ENCODE measurements at places on chromosomes 3 and 15.

DNA sequence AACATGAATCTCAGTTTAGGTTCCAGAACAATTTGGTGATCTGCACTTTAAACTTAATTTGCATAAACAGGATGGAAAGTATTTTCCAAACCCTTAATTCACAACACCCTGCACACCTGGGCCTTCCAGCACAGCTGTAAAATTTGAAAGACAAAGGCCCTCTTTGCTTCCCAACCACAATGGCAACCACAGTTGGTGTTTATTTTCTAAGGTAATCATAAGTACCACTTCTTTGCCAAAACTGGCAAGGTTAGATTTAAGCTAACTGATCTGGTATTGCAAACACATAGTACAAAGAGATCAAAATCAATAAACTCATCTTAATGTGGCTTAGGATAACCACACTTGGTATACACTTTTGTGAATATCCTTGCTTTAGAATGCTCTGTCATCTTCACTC is 4.1 kb downstream of the LRIG1 start:
- no peak for DNase-seq

- no peak for DNase-seq
Measured at GRCh38 chr15:88215066-88215648, 41.4 kb downstream of the NTRK3 start.

DNA sequence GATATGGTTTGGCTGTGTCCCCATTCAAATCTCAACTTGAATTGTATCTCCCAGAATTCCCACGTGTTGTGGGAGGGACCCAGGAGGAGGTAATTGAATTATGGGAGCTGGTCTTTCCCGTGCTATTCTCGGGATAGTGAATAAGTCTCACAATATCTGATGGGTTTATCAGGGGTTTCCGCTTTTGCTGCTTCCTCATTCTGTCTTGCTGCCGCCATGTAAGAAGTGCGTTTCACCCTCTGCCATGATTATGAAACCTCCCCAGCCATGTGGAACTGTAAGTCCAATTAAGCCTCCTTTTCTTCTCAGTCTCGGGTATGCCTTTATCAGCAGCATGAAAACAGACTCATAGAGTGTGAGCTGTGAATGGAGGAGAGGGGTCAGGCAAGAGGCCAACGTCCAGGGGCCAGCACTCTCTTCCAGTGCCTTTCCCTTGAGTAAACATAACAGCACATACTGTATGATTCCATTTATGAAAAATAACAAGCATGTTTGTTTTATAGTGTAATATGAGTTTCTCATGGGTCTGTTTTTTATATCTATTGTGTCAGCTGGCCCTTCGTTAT is 16.3 kb upstream of the LCTL start:
- DNase-seq, result no peak

GRCh38 chr15:20356911-20357480 is 184.6 kb downstream of the GOLGA6L6 start:
- DNase-seq, result no peak

GRCh38 chr3:119288669-119289403 is 5.3 kb upstream of the ARHGAP31 start:
- no peak for DNase-seq

DNA sequence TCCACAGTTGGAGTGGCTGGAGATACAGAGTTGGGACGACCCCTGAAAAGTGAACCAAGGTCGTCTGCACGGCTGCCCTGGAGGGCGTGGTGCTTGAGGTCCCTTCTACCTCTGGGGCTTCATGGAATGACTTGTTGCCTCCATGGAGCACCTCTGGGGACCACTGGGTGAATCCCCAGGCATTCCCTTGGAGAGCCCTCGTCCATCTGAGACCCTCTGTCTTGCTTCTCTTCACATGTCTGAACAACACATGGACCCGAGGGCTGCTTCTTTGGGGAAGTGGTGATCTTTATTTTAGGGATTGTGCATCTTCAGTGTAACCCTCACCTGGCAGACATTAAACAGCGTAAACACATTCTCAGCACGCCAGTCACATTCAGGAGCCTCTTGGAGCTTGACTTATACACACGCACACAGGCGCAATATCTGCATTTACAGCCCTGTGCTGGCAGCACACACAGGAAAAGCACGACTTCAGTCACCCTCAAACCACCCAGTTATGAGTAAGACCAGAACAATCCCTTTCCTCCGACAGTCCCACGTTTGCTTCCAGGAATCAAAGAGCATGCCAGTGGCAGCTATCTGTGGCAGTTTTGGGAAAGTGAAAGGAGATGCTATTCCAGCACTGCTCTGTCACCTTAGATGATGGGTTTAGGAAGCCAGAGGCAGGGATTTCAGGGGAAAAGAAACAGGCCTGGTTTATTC is 12.6 kb downstream of the FAM107A start:
- DNase-seq, result no peak

DNA sequence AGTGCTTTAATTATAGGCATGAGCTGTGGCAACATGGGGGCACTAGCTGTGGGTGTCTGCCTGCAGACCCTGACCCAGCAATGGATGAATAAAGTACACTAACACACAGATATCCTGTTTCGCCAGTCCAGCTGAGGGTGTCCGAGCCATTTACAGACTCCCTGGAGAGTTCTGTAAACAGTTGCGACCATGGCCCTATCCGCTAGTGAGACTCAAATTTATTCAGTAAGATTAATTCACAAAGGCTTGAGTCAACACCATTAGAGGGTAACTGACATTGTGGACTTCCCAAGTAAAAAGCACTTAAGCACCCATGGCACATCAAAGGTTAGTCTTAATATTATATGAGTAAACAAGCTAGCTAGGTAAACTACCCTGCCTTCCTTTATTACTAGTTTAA is 161.6 kb downstream of the TBL1XR1 start:
- no peak for DNase-seq

DNA sequence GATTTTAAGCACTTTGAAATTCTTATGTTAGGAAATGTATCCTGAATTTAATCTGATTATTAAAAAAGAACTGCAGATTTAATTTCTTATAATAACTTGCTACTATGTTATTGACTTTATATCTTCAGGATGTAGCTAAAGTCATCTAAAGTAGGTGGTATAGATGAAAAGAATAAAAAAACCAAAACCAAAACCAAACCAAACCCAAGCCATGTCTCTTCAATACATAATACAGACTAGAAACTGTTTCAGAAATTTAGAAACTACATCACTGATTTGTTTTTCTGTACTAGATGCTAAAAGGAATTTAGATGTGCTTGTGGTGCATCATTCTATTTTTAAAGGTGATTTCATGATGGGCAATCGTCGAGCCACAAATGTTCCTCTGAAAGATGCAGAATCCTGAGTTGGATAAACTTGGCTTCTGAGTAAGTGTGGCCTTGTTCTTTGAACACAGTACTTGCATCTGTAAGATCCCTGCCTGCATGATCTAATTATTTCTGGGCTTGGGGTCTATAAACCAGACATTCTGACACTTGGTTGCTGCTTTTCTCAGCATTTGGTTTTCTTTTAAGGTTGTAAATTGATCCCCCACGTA is 287.1 kb upstream of the SUCLG2 start:
- no peak for DNase-seq

- no peak for DNase-seq
Measured at GRCh38 chr3:12116870-12117269, 41.8 kb downstream of the TIMP4 start.

DNA sequence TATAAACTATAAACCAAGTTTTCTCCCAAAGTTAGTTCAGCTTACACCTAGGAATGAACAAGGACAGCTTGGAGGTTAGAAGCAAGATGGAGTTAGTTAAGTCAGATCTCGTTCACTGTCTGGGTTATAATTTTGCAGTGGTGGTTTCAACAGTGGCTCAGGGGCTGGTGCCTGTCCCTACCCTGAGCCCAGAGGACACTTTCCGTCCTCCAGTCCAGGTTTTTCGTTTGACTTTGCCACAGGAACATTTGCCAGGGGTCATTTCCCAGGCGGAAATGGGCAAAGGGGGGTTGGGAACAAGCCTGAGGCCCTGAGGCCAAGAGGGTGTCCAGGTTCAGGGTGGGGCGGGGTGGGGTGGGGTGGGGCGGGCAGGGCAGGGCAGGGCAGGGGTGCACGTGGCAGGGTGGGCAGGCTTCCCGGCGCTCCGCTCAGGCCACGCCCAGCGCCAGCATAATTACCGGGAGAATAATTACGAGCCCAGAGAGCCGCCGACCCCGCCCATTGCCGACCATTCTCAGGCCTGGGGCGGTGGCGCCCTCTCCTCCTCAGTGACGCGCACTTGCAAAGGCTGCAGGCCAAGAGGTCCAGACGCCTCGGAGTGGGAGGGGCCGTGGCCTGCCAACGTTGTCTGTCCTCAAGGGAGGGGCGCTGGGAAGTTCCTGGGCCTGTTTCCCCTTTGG is 70.4 kb downstream of the KLF13 start:
- DNase-seq, result peak; percentile 52

DNA sequence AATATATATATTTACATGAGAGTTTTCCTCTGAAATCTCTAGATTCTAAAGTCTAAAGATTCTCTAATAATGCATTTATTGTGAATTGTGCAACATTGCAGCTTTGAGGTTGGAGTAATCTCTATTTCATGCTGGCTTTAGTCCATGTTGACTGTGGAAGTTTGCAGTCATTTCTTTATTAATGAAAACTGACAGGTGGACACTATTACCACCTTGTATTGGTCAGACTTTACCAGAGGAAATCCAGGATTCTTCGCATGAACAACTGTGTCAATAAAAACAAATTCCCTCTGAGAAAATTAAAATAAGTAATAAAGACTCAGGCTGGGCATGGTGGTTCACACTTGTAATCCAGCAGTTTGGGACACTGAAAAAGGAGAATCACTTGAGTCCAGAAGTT is 274.1 kb downstream of the SHQ1 start:
- no peak for DNase-seq

DNA sequence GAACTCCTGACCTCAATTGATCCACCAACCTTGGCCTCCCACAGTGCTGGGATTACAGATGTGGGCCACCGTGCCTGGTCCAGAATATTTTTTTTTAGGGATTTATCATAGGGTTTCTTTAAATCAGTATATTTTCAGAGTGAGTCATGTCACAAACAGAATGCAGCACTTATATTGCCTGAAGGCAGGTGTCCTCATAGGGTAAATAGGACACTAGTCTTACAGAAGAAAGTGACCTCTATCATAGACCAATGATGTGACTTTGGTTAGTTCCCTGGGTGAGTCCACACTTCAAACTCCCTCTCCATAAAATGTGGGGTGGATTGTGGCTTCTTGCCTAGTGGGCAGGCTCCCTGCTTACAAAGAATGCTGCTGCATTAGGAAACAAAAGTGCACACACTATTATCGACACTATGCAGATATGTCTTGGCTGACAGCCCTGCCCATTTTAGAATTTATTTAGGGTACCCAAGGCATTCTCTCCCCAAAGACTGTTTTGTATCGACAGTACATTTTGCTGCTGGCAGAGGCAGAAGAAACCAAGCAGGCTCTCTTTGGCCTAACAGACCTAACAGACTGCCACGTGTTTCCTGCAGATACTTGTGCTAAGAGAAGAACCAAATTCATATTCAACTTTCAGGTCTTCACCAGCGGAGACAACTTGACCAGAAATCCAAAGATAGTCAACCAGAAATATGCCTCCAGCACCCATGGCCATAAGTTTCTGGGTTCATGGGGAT is 125.0 kb downstream of the MOBP start:
- no peak for DNase-seq

- DNase-seq, result no peak
Measured at GRCh38 chr3:85360742-85361387, 402.1 kb downstream of the CADM2 start.

GRCh38 chr15:29835301-29835700 is 13.0 kb upstream of the TJP1 start:
- no peak for DNase-seq

DNA sequence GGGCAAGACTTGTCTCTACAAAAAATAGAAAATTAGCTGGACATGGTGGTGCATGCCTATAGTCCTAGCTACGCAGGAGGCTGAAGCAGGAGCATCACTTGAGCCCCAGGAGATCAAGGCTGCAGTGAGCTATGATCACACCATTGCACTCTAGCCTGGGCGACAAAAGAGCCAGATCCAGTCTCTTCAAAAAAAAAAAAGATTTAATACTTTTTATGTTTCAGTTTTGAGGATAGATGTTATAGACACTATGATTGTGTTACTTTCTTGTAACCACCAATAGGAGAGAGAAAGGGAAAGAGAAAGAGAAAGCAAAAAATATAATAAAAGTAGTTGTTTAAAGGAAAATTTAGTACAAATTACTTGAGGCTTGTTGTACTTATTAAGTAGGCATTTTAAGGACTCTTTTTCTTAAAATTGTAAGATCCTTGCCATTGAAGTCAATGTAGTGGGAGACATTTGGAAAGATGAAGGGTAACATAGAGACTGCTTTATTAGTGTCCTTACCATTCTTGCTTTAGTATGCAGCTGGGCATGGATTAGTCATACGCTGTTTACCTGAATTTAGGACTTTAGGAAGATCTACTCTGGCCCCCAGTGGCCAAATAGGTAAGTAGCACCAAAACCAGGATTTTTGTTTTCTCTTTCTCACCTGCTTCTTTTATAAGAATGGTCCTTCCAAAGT is 35.1 kb upstream of the ZDHHC23 start:
- no peak for DNase-seq

GRCh38 chr3:34856081-34856947 is 783.0 kb upstream of the ARPP21 start:
- no peak for DNase-seq

DNA sequence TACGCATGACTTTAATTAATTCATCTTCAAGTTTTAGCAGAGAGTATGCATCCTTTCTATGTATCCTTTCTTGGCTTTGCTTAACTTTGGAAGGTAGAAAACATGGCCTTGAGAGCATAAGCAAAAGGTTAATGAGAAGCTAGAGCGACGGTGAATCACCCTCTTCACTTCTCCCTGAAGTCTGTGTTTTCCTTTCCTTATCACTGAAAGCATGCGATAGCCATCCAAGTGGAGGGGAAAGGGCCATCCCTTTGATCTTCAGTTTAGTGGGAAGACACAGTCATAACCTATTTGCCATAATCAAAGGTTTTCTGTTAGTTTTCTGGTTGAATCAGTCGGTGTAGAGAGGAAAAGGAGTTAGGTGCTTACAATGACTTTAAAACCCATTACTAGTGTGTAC is 354.0 kb upstream of the ROBO2 start:
- DNase-seq, result no peak

- DNase-seq, result no peak
Measured at GRCh38 chr3:194380326-194380725, 10.8 kb upstream of the LRRC15 start.

DNA sequence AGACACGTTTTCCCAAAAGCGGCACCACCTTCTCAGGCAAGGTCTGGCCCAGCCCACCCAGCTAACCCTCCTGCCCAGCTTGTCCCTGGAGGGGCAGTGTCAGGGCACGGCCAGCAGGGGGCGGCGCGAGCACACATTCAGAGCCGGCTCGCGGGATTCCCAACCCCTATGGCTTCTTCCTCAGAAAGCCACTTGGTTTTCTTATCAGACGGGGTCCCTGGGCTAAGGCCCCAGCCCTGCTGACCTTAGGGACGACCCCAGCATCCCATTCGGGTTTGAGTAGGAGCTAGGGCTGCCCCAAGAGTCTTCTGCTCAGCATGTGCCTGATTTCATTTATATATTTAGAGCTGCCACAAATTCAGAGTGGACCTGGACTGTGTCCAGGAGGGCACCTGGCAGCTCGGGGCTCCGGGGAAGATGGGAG is 14.5 kb downstream of the RLBP1 start:
- DNase-seq, result peak; percentile 50

- no peak for DNase-seq
Measured at GRCh38 chr3:127431066-127431465, 143.2 kb upstream of the PRR20G start.

Data from right renal cortex interstitium (tissue), 3 donors.